ENCODE measurements at places on chromosomes 5 and 9.

GRCh38 chr5:61790678-61791077 is 458.6 kb downstream of the ZSWIM6 start:
- DNase-seq = no peak

GRCh38 chr5:78509145-78509865 is 139.3 kb downstream of the LHFPL2 start:
- DNase-seq = no peak

GRCh38 chr9:96344458-96345180 is 38.9 kb downstream of the SLC35D2 start:
- DNase-seq = no peak

GRCh38 chr5:174386306-174386705 is 338.1 kb upstream of the MSX2 start:
- DNase-seq = no peak

DNA sequence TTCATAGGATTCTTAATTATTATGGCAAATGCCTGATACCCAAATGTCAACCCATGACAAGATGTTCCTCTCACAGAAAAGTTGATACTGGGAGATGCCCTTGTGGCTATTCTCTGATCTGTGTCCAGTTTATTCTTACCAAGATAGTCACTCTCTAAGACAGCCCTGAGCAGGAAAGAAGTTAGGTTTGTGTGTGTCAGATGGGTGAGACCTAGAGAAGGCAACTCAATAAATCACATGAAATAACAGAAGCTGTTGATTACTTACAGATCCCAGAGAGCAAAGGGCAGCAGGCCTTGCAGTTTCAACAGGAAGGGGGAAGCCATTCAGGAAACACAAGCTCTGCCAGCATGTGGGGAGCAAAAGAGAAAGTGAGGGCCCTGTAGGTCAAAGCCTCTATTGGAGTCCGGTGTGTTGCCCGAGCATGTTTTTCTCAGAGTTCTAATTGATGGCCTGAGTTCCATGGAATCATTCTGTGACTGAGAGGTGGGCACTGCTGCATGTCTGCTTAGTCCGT is 1193.7 kb upstream of the CDH18 start:
- no peak for DNase-seq

DNA sequence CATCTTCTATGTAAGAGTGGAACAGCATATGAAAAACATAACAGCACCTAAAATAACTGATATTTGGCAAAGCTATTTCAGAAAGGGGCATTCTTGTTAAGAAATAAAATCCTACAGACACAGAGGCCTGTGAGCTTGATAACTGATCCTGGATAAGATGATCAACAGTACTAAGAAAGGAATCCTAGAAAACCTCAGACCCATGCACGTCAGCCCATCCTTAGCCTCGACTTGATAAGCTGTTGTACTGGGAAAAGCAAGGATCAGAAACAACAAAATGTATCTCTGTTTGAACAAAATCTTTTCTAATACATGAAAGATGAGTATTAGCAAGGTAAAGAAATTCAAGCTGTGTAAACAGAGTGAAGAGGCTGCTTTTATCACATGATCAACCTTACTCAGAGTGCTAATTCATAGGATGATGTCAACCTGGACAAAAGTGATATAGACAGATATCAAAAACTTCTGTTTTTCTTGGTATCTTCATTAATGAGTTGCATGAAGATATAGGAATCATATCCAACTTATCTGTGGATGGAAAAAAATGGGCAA is 15.2 kb downstream of the LIFR start:
- DNase-seq = no peak

DNA sequence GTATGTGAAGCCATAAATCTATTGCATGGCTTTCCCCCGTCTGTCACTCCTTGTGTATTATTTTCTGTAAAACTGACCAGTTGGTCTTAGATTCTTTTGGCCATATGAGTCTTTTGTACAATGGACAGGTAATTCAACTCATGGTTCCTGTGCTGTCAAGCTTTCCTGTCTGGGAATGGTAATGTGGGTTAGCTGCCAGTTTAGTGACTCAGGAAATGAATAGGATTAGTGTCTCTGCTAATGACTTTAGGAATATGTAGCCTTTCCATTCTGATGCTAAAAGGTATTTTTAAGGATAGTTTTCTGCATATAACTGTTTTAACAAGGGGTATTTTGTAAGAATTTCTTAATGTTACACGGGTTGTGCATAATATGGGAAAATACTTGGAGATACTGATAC is 182.7 kb downstream of the PBX3 start:
- DNase-seq = no peak

DNA sequence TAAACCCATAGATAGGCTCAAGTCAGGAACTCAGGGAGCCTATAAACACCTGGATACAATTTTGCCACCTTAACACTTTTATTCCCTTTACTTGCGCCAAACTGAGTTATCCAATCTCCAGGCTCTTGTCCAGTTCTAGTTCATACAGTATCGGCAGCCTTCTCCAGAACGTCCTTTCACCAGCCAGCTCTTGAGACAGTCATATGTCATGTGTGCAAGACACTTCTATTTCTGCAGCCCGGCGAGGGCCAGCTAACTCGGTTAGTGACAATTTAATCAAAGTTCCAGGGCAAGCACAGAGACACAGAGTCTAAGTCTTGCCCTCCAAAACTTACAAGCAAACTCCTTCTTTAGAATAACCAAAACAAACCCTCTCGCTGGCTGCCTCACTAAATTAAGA is 12.9 kb downstream of the ABCA1 start:
- DNase-seq = no peak

- no peak for DNase-seq
Measured at GRCh38 chr9:128151309-128152132, 2.3 kb downstream of the LCN2 start.

DNA sequence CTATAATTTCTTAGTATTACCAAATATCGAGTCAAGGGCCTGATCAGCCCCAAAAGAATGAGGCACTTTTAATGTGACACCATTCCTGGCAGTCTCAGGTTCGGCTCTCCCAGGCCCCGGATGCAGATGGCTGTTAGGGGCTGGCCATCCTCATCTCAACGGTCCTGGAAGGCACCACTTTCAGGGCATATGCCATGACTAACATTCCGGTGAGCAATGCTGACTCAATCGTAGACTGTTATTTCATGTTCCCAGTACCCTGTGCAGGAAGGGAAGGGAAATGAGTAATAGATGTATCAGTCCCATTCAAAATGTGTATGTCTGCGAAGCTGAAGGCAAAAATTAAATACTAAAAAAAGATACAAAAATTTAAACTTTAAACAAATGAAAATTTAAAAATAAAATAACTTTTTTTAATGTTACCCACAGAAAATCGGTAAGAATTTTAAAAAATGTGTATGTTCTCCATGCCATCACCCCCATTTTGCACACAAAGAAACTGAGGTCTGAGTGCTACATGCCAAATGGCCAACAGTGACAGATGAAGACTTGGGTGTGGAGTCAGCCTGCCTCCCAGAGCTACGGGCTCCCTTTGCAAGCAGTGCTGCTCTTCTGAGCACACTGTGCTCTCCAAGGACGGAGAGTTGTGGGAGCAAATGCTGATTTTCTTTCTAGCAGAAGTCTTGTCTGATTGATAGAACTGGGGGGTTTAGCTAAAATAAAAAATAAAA is 79.0 kb downstream of the GLDC start:
- DNase-seq = no peak

DNA sequence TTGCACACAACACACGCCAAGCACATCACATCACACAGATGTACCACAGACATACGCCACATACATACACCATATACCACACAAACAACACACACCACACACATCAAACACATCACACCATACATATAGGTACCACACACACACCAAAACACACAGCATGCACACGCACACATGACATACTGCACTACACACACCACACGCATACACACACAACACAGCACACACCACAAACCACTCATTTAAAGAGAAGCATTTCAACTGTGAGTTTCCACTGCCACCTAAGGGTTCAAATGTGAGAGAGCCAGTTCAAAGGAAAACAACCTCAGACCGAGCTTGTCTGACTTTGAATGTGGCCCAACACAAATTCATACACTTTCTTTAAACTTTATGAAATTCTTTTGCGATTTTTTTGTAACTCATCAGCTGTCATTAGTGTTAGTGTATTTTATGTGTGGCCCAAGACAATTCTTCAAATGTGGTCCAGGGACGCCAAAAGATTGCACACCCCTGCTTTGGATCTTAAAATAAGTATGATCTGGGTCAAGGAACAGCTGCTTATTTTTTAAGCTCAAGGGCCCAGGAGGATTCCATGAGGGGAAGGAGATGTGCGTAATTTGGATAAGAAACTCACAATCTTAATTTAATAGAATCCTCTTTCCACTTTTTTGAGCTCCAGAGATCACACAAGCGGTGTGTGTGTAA is 494.6 kb downstream of the GADD45G start:
- no peak for DNase-seq

DNA sequence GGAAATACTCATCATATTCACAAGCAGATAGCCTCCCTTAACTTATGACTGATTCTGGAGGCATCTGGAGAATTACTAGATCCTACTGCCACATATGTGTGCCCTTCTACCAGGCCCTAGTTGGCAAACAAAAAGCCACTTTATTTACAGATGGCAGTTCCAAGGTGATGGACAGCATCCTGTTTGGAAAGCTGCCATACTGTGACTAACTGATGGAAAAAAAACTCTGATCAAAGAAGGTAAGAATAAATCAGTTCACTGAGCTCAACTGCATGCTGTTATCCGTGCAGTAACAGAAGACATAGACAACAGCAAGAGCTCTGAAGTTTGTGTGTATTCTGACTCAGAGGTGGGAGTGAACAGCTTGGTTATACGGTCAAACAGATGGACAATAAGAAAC is 279.8 kb upstream of the POU5F2 start:
- DNase-seq = no peak

GRCh38 chr5:82806513-82806912 is 270.7 kb downstream of the TMEM167A start:
- DNase-seq = no peak

GRCh38 chr5:34523387-34523726 is 132.8 kb upstream of the RAI14 start:
- DNase-seq = no peak

DNA sequence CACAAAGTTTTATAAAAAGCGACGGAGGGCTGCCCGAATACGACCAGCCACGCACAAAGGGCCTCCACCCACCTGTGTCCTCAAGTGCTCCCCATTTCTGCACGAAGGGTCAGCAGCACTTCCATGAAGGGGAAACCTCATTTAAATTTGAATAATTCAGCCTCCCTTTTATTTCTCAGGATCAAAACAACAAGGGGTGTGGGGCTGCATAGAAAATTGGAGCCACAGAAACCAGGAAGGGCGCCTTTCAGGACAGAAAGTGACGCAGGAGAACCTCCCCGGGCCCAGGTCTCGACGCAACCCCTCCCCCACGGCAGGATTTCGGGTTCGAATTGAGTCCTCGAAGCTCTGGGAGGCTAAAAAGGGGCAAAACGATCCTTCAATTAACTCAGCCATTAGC is 2.1 kb downstream of the NRARP start:
- DNase-seq = no peak

DNA sequence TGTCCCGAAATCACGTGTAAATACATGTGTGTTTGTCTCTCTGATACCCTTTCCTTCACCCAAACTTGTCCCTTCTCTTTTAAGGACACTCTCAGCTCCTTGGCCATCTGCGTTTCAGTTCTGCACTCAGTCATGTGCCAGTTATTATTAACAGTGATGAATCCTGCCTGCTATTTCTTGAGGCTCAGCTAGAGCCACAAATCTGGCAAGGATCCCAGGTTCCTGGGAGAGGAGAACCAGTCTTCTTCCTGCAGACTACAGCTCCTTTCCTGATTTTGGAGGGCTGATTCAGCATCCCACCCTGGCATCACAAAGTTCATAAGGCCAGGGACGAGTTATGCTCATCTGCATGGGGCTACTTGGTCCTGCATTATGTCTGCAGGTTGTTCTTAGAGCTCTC is 5.6 kb downstream of the MAMDC2 start:
- no peak for DNase-seq

DNA sequence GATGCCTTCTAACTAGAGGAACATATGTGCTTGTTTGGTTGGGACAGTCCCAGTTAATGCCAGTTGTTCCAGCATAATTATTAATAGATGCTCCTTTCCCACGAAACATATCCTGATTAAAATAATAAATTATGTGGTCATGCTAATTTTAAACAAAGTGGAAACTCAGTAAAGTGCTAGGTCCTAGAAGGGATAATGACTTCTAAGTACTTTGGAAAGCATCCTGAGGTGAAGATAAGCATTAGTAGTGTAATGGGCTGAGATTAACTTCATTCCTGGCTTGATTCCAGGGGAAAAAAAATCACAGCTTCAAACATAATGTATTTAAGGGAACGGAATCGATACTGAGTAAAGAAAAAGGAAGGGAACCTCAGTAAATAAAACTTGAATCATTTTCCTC is 213.7 kb upstream of the SNX2 start:
- no peak for DNase-seq
